Activated CD4-positive, CD25-positive, alpha-beta regulatory T cell (primary cell): ENCODE measurements at places on chromosomes 7 and 10.
A peak's percentile ranks its signal among the peaks of the same experiment; 100 is the strongest.

- DNase-seq, result no peak
Measured at GRCh38 chr7:75737856-75738603, 711 bp downstream of the HIP1 start.

DNA sequence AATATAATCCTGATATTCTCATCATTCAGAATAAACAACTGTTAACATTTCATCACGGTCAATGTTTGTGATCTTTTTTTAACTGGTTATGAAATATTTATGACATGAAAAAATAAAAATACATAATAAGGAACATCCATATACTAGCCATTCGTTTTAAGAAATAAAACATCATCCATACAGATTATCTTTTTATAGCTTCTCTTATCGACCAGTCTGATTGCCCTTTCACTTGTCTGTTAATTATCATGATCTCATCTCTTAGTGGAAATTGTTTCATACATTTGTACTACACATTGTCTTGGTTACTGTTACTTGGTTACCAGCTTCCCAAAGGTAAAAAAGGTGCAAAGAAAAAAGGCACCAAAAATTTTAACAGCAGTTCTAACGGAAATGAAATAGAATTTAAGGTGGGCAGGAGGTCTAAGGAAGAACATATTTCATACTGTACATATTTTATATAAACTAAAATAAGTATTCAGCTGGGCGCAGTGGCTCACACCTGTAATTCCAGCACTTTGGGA is 8.4 kb downstream of the ARHGAP21 start:
- DNase-seq, result no peak

GRCh38 chr7:150514748-150515222 is at the start of gene GIMAP7:
Gene GIMAP7, plus strand, starts transcription at chr7:150514872. Its CDS starts 5,103 bp downstream, at chr7:150519975.
- peak; percentile 46 for DNase-seq

DNA sequence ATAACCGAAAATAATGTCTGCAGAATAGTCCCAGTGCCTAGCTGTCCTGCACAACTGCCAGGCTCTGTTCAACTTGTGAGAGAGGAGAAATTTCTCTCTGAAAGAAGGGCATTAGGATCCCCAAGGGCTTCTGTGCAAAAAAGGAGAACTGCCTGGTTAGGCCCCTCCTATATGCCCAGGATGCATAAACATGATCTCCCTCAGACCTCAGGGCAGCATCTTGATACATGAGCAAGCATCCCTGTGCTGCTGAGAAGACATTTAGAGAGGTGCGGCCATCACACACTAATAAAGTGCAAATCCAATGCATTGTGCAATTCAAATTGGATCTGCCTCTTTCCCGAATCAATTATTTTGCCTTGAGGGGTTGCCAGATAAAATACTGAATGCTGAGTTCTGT is 553.6 kb downstream of the TNS3 start:
- no peak for DNase-seq

GRCh38 chr7:17063045-17063383 is 181.2 kb upstream of the AGR3 start:
- no peak for DNase-seq

DNA sequence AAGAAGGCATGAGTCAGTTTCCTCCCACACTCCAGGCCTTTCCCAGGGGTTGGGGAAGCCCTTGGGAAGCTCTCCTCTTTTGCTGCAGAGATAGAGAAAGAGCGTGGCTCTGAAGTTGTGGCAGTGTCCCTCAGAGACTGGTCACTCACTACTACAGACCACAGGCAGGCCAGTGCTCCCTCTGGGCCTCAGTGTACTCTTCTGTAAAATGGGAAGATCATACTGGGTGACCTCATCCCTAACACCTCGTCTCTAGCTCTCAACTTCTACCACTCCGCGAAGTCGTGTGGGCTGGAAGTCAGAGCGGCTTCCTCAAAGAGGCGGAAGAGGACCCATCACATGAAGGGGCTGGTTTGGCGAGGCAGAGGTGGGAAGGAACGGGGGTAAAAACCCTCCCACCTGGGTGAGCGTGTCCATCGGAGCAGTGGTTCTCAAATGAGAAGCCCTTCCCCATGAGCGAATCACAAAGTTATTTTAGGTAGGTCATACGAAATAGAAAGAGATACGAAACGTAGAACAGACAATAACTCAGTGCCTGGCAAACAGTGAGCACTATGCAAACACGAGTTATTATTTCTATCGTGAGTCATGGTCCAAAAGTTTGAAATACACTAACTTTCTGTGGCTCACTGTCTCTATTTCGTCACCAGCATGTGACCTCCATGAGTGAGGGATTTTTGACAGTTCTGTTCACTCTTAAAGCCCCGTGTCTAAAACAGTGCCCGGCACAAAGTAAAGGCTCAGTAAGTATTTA is 32.7 kb downstream of the PRKAG2 start:
- DNase-seq, result no peak

- DNase-seq, result no peak
Measured at GRCh38 chr10:113706623-113707022, 26.9 kb downstream of the CASP7 start.

DNA sequence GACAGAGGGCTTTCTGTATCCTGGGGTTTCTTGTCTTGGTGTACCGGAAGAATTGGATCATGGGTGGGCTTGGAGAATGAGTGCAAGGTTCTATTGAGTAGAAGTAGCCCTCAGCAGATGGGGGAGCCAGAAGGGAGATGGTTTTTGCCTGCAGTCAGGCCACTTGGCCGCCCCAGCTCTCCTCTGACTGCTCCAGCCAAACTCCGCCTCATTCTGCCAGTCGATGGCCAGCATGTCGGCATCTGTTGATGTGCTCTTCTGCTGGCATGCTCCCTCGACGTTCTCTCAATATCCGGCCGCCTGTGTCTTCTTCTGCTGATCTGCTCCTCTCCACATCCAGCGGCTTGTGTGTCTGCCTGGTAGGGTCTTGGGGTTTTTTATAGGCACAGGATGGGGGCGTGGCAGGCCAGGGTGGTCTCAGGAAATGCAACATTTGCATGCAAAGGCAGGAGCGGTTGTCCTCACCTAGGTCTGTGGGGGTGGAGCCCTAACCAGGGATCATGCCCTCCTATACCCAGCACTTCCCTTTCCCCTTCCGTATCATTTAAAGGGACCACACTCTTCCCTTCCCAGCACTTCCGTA is 40.2 kb upstream of the TNS3 start:
- DNase-seq, result no peak

DNA sequence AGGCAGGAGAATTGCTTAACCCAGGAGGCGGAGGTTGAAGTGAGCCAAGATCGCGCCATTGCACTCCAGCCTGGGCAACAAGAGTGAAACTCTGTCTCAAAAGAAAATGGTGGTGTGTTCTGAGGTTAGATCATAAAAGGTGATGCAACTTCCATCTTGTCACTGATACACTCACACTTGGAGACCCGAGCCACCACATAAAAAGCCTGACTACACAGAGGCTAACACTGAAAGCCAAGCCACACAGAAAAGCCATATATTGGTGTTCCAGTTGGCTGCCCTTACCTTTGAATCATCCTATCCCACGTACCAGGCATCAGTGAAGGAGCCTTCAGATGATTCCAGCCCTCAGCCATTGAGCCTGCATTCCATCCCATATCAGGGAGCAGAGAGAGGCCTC is 4.0 kb downstream of the MORN4 start:
- DNase-seq, result no peak
